ENCODE measurements at places on chromosomes 3 and 15. TPM values are rescaled to one million over a fixed set of nuclear protein-coding genes. Genes with fewer than 3 reads are reported as not detected.

Gene OXTR
- 2.5 TPM for total RNA-seq

Gene BFSP2
- 2.5 TPM for total RNA-seq

Gene CLRN1
- not detected for total RNA-seq

Gene C3orf38
- total RNA-seq: 57.9 TPM

Gene ZNF660
- 28.5 TPM for total RNA-seq

Gene ELL3
- 5.0 TPM for total RNA-seq

Gene LYZL4
- total RNA-seq: not detected

Gene TMEM207
- not detected for total RNA-seq

Gene ESYT3
- 0.94 TPM for total RNA-seq

Gene CPEB1
- 4.7 TPM for total RNA-seq

Gene EPHA6
- total RNA-seq: 78.9 TPM

Gene SAMMSON
- not detected for total RNA-seq

Gene CATSPER2
- total RNA-seq: 18.2 TPM

Gene POTEB3
- total RNA-seq: not detected

Gene ENTPD3
- 1.9 TPM for total RNA-seq

Gene A4GNT
- not detected for total RNA-seq

Measured in parietal lobe (tissue), 2 donors.